ENCODE measurements at places on chromosomes 1 and 21. TPM values are rescaled to one million over a fixed set of nuclear protein-coding genes. Genes with fewer than 3 reads are reported as not detected.

The CASZ1 gene
- 2.6 TPM for total RNA-seq

The HTR6 gene
- 0.13 TPM for total RNA-seq

The CD5L gene
- total RNA-seq, result not detected

The LRRC53 gene
- total RNA-seq, result not detected

The RIPK4 gene
- total RNA-seq, result not detected

The CASQ1 gene
- total RNA-seq, result not detected

The MROH9 gene
- not detected for total RNA-seq

The MNDA gene
- total RNA-seq, result not detected

The EPHB2 gene
- total RNA-seq, result 0.04 TPM

The NTRK1 gene
- 13.3 TPM for total RNA-seq

The TMCC2 gene
- total RNA-seq, result 2.6 TPM
